ENCODE measurements at places on chromosomes 1 and 21.

GRCh38 chr21:27590271-27590670 is 623.4 kb upstream of the ADAMTS5 start:
- DNase-seq = no peak

- no peak for DNase-seq
These were observed 19.7 kb downstream of the EDEM3 start for GRCh38 chr1:184734980-184735379.

DNA sequence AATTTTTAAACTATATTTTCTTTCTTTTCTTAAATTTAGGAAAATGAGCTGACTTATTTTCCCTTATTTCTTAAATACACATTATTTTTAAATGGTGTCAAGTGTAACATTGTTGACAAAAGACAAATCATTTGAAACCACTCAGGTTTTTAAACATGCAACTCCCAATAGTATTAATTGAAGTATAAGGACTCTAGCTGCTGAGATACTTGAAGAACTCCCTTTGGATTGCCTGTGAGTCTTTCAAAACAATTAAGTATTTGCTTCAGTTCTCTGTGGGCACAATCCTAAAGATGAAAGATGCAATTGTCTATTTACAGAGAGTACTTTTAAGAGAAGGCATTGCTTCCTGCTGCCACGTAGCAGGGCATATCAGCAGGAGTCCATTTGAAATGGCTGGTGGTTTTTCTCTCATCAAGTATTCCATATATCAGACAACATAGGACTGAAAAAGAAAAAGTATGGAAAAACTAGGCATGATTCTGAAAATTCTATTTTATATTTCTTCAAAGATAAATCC is 373.4 kb downstream of the NEGR1 start:
- DNase-seq = no peak

GRCh38 chr1:65493802-65494201 is 73.3 kb downstream of the LEPR start:
- no peak for DNase-seq

GRCh38 chr1:109948285-109948630 is 36.3 kb upstream of the AHCYL1 start:
- DNase-seq = no peak

- no peak for DNase-seq
These were observed 14.4 kb upstream of the XCL1 start for GRCh38 chr1:168561989-168562388.

- DNase-seq = no peak
These were observed 26.9 kb downstream of the NPHS2 start for GRCh38 chr1:179548666-179549367.

GRCh38 chr1:91054780-91055481 is 33.1 kb upstream of the ZNF644 start:
- no peak for DNase-seq

GRCh38 chr21:42563686-42564085 is 50.0 kb downstream of the SLC37A1 start:
- DNase-seq = no peak

GRCh38 chr1:110554871-110555801 is 36.2 kb upstream of the KCNA10 start:
- peak; percentile 33 for DNase-seq

- no peak for DNase-seq
These were observed 39.1 kb upstream of the TRAPPC10 start for GRCh38 chr21:43972850-43973633.

DNA sequence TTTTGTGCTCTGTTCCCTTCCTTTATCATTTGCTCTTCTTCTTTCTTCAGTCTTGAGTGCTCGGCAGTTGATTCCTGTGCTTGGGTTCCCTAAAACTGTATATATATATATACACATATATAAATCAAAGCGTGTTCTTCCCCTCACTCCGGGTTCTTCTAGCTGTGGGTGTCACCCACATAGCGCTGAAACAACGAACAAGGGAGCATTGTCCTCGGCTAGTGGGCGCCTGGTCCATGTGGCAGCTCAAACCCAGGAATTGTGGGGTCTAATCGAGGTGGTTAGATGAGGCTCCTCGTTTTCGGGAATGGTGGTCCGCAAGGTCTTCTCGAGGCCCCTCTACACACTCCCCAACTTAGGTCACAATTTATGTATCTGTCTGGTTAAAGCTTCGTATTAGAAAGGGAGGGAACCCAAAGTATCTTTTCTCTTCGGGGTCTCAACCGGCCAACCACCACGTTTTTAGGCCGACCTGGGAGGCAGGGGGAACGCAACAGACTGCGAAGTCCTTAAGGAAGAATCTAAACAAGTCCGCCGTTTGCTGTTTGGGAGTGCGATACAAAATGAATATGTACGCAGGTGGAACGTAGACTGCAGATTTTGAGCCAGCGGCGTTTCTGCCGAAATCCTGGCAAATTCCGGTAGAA is 504 bp upstream of the SDHC start:
- DNase-seq = no peak

- peak; percentile 32 for DNase-seq
These were observed 24.9 kb upstream of the TMEM52 start for GRCh38 chr1:1943834-1944570.

- DNase-seq = no peak
These were observed 6.8 kb downstream of the NES start for GRCh38 chr1:156670359-156670758.

DNA sequence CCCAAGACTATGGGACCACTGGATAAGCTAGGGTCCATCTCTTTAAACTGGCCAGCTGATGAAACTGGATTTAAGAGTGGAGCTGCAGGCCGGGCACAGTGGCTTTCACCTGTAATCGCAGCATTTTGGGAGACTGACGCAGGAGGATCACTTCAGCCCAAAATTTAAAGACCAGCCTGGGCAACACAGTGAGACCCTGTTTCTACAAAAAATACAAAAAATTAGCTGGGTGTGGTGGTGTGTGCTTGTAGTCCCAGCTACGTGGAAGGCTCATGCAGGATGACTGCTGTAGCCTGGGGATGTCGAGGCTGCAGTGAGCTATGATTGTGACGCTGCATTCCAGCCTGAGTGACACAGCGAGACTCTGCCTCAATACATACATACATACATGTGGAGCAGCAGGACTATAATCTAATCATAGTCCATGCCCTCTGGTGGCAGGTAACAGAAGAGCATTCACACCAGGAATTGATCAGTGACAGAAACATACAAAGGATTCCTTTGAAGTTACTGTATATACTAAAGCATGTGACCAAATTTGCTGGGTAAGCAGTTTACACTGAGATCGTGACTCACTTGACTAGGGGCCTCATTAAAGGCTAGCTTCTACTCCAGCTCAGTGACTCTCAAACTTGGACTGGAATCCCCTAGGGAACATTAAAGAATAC is 101.5 kb upstream of the SLFNL1 start:
- DNase-seq = no peak

DNA sequence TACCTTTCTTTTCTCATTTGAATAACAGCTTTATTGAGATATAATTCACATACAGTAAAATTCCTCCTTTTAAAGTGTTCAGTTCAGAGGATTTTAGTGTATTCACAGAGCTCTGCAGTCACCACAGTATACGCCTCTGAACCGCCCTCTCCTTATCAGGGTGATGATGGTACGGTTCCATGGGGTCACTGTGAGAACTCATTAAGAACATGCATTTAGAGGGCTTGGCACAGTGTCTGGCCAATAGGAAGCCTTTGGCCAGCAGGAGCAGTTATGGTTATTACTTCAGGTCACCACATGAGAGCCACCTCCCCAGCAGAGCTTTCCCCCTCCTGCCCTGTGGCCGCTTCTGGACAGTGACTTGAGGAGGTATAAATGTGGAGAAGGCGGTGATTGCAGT is 27.3 kb downstream of the KCNQ4 start:
- no peak for DNase-seq

GRCh38 chr1:12619792-12620487 is 1.9 kb upstream of the DHRS3 start:
- peak; percentile 65 for DNase-seq

- no peak for DNase-seq
These were observed 49.7 kb downstream of the ODF2L start for GRCh38 chr1:86346388-86346787.

DNA sequence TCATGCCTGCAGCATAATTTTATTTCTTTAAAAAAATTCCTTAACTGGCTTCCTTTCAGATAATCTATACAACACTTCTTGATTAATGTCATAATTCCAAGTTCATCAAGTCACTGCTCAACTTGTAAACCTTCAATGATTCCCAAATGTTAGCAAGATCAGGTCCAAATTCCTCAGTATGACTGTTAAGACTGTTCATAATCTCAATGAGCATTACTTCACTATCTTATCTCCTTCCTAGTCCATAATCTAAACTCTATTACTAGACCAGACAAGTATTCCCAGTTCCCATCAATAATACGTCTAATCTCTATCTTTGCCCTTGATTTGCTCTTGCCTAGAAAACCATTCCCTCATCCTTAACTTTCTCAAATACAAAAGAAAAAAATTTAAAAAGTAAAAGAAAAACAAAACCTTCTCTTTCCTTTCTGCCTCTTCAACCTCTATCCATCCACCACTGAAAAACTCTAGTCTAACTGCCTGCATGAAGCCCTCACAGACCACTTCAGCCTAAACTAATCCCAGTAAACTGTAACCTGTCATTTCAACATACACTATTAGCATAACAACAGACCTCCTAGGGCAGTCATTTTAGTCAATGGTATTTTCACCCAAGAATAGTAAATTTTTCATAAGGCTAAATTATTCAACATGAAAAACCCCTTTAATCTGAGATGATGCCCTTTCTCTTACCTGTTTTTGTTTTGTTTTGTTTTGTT is 15.5 kb downstream of the LUZP1 start:
- no peak for DNase-seq

DNA sequence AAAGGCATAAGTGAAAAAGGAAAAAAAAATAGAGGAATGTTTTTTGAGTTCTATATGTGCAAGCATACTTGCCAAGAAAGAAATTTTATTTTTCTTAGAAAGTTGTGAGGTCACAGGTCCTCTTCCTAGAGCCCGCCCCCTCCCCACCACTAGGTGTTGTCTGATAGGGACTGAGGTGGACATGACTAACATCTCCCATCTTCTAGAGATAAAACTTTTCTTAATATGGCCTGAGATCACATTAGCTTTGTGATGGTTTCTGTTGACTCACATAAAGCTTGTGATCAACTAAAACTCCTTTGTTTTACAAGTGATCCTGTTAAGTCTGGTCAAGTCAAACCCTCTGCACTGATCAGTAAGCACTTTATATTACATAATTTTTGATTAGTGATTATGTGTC is 33.4 kb upstream of the CITED4 start:
- DNase-seq = no peak

DNA sequence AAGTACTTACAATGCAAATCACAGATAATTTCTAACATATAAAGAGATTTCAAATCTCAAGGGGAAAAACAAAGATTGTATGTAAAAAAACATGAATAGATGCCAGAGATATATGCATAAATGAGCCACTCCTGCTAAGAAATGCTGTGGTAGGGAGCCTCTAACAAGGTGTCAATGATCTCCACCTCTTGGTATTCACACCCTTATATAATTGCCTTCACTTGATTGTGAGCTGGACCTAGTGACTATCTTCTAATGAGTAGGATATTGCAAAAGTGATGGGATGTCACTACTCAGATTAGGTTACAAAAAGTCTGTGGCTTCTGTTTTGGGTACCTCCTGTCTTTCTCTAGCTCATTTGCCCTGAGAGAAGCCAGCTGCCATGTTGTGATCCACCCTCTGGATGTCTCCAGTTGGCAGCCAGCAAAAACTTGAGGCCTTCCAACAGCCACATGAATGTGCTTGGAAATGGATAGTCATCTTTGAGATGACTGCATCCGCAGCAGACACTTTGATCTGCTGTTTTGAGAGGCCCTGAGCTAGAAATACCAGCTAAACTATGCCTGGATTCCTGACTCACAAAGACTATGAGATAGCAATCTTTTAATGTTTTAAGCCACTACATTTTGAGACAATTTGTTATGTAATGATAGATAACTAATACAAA is 196.1 kb upstream of the FGGY start:
- DNase-seq = no peak

DNA sequence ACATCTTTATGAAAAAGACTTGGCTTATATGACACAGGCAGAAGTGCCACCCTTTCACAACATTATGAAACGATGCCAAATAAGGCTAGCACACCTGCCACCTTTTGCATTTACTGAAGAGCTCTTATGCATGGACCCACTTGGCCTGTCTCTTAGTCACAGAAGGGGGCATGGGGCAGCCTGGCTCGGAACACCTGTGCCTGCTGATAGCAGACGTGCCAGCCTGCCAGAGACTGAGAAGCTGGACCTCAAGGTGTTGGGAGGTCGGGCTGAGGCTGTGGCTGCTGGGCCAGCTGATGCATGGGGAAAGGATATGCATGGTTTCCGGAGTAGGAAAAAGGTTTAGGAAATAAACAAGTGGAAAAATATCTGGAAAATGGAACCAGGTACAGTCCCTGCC is 21.5 kb downstream of the RCAN1 start:
- no peak for DNase-seq

GRCh38 chr1:29234471-29234870 is 1.9 kb upstream of the PTPRU start:
- no peak for DNase-seq

DNA sequence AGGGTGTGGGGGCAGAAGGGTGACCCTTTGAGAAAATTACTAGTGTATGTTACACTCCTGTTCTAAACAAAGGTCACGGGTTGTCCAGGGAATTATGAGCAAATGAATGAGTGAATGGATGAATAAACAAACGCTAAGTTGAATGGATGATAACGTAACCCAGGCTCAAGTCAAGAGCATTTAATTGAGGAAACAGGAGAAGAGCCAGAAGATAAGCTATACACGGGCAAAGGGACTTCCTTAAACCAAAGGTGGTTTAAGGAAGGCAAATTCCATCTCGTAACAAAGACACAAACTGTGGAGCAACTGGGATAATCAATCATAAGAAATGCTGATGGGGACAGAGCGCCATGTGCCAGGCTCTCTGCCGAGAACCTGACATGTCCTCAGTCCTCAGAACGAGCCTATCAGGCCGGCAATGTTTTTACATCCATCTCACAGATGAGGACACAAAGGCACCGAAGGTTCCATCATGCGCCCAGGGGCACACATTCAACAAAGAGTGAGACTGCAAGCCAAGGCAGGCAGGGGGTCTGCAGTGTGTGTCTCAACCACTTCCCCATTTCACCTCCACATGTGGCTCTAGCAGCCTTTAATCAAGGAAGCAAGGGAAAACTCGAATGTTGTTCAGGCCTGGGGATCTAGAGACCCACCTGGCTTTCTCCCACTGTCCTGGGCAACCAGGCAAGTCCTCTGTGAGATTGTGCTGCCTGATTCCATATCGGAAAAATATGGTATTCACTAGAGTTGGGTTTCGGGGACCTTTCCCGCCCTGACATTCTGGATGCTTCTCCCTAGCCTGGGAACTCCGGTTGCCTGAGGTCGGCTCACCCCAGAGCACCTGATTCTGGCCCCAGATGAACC is 126.8 kb upstream of the EDN2 start:
- DNase-seq = no peak

- DNase-seq = no peak
These were observed 156.0 kb downstream of the SLC45A1 start for GRCh38 chr1:8473891-8474300.

- peak; percentile 57 for DNase-seq
These were observed 24.8 kb upstream of the THEM4 start for GRCh38 chr1:151934048-151934493.

- peak; percentile 12 for DNase-seq
These were observed 24.3 kb upstream of the IFNAR2 start for GRCh38 chr21:33205476-33205875.

Data from central memory CD4-positive, alpha-beta T cell (primary cell).